LNCaP clone FGC (cell line): ENCODE measurements at places on chromosomes 6 and 20.

GRCh38 chr6:121437851-121438651 is 2.6 kb downstream of the GJA1 start:
- DNase-seq: no peak

DNA sequence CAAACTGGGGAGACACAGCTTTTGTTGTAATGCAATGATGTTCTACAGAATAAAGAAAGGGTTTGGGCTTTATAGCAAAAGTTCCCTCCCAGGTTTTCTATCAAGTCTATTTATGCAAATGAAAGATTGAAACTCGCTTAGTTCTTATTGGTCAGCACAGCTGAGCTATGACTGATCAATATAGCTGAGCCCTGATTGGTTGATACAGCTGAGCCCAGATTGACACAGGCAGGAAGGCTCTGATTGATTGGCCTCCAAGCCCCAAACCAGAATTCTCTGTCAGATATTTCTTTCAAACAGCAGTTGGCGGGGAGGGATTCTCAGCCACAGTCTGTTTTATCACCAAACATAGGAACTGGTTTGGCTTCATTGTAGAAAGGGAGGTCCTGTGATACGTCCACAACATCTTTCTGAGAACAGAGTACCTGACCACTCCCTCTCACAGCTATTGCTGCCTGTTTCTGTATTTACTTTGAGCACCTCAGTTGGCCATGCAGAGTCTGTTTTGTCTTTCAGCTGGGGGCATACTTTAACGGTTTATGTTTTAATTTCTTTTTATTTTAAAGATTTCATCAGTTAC is 223.5 kb downstream of the PACRG start:
- DNase-seq: no peak

- no peak for DNase-seq
These were observed 3.8 kb downstream of the SLC35B2 start for GRCh38 chr6:44253307-44254101.

DNA sequence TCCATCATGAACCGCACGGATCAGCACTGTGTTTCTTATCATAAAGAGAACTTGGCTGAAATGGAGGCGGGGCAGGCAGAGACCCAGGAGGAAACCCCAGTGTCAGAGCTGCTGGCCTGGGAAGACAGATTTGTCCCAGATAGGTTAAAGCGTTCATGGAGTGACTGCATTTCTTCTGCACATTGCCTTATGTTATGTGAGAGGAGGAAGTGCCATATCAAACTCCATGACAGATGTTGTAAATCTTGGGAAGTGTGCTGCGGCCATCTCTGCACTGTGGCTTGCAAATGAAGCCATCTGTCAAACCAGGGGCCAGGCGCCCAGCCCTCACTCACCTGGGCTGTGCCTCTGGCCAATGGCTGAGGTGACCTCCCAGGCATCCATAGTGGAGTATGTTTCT is 163.0 kb downstream of the SLC24A3 start:
- DNase-seq: no peak

- no peak for DNase-seq
These were observed 557.3 kb upstream of the CITED2 start for GRCh38 chr6:139931747-139932146.

- DNase-seq: no peak
These were observed 1279.9 kb upstream of the EYS start for GRCh38 chr6:66986940-66987339.

GRCh38 chr6:36751833-36752186 is 54.2 kb downstream of the RAB44 start:
- DNase-seq: no peak

- DNase-seq: no peak
These were observed 6.7 kb upstream of the DLGAP4 start for GRCh38 chr20:36299459-36299858.
